ENCODE measurements at places on chromosomes 12 and 14. TPM values are rescaled to one million over a fixed set of nuclear protein-coding genes. Genes with fewer than 3 reads are reported as not detected.

DNA sequence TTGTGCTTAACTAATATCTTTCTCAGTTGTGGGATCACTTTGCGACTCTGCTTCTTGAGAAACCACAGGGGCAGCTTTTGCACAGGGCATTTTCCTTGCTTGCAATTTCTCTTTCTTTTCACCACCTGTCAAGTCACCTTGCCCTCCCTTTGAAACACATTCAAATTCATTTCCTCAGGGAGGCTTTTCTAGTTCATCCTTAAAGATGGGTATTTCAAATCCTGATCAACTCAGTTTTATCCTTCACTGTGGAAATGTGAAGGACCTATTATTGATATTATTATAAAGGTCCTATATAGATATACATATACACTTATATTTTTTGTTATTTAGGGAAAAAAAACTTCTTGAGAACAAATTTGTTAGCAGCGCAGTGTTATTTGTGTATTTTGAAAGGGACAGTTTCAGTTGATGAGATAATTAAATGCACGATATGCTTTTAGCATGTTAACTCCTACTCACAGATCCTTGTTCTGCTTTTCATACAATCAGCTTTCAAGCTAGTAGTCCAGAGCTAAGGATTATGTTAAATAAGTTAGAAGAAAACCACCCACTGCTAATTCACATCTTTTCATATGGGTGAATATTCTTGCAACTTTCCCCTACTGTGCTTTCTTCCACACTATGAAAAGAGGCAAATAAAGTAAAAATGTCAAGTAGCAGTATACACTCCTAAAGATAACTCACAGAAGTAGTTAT, 501.4 kb upstream of the RGS6 start:
- DNase-seq, result no peak

DNA sequence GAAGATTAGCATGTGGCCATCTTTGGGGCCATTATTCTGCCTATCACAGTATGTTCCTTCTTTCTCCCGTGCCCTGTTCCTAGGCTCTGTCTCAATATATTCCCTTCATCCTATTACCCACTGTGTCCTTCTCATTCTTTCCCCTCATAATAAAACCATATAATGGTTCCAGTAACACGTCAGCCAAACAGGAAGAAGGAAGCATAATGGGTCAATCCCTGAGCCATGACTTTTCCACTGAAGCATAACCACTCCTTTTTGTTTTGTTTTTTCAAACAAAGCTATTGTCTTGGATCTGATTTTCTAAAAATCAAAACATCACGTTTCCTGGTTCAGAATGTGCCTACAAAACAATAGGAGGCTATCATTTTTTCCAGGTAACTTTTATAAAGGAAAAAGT, 21.3 kb upstream of the RHOJ start:
- no peak for DNase-seq

GRCh38 chr12:10388624-10389413, 1.0 kb downstream of the KLRK1 start:
- no peak for DNase-seq

GRCh38 chr14:19800282-19801117, 3.1 kb upstream of the OR4N2 start:
- DNase-seq, result no peak

DNA sequence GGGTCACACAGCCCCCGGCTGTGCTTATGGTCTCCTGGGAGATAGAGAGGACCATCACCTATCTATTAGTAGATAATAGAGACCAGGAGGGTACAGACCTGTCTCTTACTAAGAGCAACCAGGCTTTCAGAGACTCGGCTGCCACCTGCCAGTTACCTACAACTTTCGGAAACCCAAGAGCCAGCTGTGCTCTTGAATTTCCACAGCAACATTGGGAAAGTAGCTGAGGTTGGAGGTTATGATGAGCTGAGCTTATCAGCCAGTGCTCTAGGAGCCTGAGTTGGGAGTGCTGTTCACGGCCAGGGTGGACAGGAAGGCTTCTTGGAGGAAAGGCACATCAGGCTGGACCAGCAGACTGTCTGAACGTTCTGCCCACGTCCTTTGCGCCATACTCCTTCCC, 67.6 kb downstream of the RIN3 start:
- no peak for DNase-seq

GRCh38 chr12:87116780-87117179, 860.6 kb upstream of the MGAT4C start:
- DNase-seq, result no peak

GRCh38 chr14:100015251-100015655, 50.0 kb upstream of the EVL start:
- DNase-seq, result no peak

GRCh38 chr14:61120576-61120975, 139.5 kb downstream of the SLC38A6 start:
- DNase-seq, result no peak

DNA sequence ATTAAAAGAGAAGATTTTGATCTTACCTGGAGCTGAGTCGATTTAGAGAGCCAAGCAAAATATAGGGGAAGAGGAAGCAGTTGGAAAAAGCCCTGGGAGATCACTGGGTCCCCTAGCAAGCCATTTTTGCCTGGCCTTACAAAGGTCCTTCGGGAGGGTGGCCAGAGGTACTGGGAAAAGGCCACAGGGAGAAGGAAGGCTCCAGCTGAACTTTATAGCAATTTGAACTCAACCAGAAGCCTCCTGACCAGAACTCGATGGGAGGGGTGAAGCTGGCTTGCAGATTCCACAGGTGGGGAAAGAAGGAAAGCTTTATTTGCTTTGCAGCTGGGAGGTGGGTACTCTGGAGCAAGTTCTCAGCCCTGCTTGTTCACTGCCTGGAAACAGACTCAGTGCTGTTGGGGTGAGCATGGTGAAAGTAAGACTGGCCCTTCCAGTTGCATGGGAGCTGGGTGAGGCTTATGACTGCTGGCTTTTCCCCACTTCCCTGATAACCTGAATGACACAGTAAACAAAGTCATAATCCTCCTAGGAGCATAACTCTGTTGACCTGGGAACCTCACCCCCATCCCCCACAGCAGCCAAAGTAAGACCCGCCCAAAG, 855.8 kb downstream of the FSCB start:
- DNase-seq, result no peak

DNA sequence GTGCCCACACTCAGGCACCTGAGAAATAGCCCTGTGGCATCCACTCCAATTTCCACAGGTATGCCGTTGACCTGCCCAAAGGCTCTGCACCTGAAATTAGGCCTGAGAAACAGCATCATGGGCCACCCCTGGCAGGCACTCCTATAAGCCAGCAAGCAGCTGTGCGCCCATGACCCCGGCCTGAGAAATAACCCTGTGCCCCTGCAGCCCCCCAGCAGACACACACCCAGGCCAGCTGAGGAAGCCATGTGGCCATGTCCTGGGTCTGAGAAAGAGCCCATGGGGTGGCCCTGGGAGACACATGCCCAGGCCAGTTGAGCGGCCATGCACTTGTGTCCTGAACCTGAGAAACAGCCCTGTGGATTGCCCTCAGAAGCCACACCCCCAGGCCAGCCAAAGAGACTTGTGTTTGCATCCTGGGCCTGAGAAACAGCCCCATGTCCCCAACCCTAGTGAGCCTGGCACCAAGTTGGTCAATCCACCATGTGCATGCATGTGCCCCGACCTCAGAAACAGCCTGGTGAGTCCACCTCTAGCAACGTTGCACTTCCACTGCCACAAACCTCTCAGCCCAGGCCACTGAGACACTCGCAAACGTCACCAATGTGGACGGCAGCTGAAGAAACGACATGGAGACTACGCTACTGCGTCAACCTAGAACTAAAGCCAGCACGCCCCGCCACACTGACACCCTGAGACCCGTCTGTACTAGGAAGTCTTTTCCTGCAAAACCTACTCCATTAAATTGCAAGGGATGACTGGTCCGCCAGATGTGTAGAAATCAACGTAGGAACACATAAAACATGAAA, 411.9 kb downstream of the TMEM121 start:
- no peak for DNase-seq

DNA sequence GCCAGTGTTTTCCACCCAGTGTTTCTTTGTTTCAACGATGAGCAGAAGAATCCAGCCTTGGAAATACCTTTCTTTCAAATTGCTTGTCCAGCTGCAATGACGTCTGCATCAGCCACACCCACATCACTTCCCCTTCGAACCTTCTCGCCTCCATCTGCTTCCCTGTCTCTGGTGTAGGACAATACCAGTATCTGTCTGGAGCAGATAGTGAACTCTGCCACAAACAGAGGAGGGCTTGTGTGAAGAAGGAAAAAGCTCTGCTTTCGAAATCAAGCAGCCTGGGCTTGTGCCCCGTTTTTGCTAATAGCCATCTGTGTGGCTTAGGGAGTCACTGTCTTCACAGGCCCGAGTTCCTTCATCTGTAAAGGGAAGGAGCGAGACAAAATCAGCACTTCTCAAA, 415.4 kb downstream of the ZFP36L1 start:
- no peak for DNase-seq

- DNase-seq, result no peak
Observed at GRCh38 chr14:93173943-93174395, 10.7 kb downstream of the MOAP1 start.

- no peak for DNase-seq
Observed at GRCh38 chr12:93819050-93819491, 141.9 kb downstream of the CRADD start.

- DNase-seq, result no peak
Observed at GRCh38 chr12:126362493-126362892, 1297.3 kb downstream of the AACS start.

DNA sequence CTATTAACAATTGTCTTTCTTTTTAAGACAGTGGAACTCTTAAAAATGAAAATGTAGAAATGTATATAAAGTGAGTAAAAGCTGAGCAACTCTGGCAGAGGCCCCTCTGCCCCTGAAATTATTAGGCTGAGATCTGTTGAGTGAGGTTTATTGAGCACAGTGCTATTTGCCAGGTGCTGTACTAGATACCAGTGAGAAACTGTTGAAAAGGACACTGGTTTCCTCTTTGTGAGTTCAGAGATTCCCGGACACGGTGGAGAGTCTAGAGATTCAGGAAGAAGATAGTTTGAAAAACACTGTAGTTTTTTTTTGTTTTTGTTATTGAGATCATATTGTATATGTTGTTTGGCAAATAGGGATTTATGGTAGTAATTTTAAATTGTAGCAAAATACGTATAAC, 11.2 kb downstream of the ACVR1B start:
- DNase-seq, result no peak

GRCh38 chr14:70780396-70781075, 28.8 kb downstream of the MAP3K9 start:
- DNase-seq, result no peak

GRCh38 chr14:103699261-103699661, 16.0 kb downstream of the XRCC3 start:
- no peak for DNase-seq

- no peak for DNase-seq
Observed at GRCh38 chr14:79419571-79420327, 791.6 kb downstream of the DIO2 start.

DNA sequence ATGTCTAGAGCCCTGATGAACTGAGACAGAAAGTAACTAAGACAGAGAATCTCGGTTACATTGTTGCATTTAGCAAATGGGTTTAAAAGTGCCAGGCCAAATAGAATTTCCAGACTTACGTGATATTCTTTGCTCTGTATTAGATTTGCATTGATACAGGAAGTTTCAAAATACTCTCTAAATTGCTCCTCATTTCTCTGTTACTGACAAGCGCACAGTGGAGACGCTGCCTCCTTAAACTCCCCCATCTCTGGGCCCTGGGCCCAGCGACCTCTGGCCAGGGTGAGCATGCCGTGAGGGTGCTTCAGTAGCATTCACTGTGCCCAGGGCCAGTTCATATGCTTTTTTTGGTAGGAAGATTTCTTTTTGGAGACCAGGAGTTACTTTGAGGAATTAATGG, 22.9 kb upstream of the EVL start:
- no peak for DNase-seq

GRCh38 chr14:77790566-77791224, 9.2 kb upstream of the ADCK1 start:
- no peak for DNase-seq

GRCh38 chr14:98945611-98946570, 326.1 kb downstream of the BCL11B start:
- DNase-seq, result no peak

- DNase-seq, result no peak
Observed at GRCh38 chr12:107296681-107297089, 203.3 kb upstream of the CRY1 start.

DNA sequence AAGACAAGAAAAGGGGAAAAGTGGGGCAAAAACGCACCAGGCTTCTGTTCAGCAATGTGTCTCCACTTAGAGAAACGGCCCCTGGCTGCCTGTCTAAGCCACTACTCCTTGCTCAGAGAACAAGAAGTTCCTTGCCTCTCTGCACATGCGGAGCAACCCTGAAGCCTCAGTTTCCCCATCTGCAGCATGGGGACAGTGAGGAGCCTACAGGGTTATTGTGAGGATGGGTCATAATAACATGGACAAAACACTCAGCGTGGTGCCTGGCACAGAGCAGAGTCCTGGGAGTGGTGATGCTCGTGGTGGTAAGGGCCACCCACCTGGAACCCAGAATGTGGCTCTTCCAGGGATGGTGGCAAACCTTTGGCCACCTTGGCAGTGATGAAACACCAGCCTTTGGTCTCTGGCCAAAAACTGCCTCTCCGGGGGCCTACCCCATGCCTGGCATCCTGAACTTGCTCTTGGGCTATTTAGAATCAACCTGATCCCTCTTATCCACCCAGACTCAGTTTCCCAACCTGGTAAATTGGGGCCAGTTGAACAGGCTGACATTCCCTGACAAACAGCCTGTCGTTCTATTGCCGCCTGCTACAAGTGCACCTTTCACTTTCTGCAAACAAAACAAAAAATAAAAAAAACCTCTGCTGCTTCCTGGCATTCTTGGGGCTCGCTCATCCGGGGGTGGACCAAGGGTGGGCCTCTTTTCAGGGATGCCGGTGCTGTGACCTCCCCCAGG, 56.5 kb upstream of the DLK1 start:
- DNase-seq, result no peak

- DNase-seq, result no peak
Observed at GRCh38 chr14:98203421-98203820, 1068.6 kb downstream of the BCL11B start.

DNA sequence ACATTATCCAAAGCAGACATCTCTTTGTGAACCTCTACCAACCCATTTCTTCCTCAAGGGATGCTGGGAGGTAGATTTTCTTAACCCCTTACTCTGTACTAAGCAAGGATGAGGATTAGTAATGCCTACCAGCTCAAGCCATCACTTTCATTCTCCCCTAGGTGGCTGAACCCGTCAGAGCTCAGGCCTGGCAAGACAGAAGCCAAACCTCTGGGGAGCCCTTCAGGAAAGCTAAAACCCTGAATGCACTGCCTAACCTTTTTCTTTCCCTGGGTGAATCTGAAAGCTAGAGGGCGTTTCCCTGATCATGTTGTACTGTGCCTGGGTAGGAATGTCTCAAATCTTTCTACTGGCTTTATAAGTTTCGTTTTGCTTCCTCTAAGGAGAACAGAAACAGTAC, 617.3 kb downstream of the RPL10L start:
- peak; percentile 4 for DNase-seq

RFX4 gene
- total RNA-seq, result 0.83 TPM

DTX1 gene
- total RNA-seq, result 2.5 TPM

MMP17 gene
- 75.7 TPM for total RNA-seq

FBLN5 gene
- 1.4 TPM for total RNA-seq

NDUFA12 gene
- total RNA-seq, result 89.0 TPM

NINJ2 gene
- 2.6 TPM for total RNA-seq

NEDD8 gene
- 195 TPM for total RNA-seq

GPR84 gene
- total RNA-seq, result not detected

ASCL1 gene
- not detected for total RNA-seq

NPAS3 gene
- 4.3 TPM for total RNA-seq

TAS2R42 gene
- total RNA-seq, result not detected

PUS1 gene
- total RNA-seq, result 36.7 TPM

Measured in H7 (cell line).